ENCODE measurements at places on chromosomes 4 and X.

DNA sequence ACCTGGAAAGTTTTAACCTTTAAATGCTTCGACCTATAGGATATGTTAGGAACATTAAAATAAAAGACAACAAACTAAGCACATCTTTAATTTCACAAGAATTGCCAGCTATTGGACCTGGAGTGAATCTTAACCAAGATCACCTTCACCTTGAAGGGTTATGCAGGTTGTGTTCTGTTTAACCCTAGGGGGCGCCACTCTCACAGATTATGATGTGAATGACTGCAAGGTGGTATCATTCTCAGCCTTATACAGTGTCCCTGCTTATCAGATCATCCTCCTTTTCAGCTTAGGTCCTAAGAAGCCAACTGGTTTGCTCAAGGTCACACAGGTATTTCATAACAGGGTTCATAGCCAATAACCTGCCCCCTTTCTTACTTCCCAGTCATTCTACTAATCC, 23.5 kb downstream of the INTS6L start:
- DNase-seq = no peak

- DNase-seq = no peak
These were observed 127.9 kb downstream of the SHROOM3 start for GRCh38 chr4:76562836-76563453.

DNA sequence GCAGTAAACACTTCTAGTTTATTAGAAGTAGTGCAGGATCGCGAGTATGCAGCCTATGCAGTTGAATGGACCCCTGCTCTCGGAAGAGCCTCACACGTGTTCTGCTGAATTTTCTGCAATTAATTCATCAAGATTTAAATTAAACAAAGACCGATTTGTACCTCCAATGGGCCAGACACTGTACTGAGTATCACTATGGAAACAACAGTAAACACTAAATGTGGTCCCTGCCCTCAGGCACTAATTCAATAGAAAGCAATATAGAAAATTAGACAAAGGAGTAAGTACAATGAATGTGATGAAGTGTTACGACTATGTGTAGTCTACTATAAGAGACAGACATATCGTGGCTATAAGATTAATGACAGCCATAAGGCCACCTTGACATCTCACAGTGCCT, 740.3 kb upstream of the FRG1 start:
- no peak for DNase-seq

GRCh38 chr4:76830964-76831703, 66.8 kb downstream of the SOWAHB start:
- DNase-seq = no peak

DNA sequence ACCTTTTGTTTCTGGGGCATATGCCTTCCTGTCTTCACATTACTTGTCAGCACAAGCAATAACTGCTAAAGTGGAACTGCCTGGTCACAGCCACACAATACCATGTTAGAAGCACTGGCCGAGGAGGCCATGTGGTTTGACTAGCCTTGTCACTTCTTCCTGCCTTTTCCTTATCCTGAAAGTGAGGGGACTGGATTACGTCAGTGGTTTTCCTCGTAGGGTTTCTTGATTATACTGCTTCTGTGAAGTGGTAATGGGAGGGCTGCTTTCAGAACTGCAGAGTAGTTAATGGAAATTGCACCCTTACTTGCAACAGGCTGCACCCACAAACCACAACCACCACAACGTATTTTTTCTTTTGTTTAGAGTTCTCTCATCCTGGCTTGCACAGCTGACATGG, 26.6 kb downstream of the ZRSR2 start:
- DNase-seq = peak; percentile 19

DNA sequence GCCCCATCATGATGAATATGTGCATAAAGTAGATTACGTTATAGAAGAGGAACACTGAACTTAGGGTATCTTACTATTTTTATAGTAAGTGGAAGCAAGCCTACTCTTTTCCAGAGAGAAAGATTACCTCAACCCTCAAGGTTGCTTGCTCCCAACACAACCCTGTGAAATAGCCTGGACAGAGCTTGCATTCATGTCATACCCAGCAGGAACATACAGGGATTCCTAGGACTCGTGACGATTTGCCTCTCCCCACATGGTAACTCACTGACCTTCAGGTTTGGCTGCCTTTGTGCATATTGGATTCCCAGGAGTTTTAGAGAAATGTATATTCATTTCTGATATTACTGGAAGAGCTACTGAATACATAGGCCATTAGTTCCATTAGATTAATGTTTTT, 80.5 kb downstream of the BLTP1 start:
- no peak for DNase-seq

GRCh38 chrX:151505796-151506195, 57.7 kb upstream of the PASD1 start:
- DNase-seq = no peak

- no peak for DNase-seq
These were observed 1.2 kb downstream of the ABCD1 start for GRCh38 chrX:153725832-153726285.

GRCh38 chr4:27149541-27150212, 289.0 kb downstream of the STIM2 start:
- DNase-seq = no peak

DNA sequence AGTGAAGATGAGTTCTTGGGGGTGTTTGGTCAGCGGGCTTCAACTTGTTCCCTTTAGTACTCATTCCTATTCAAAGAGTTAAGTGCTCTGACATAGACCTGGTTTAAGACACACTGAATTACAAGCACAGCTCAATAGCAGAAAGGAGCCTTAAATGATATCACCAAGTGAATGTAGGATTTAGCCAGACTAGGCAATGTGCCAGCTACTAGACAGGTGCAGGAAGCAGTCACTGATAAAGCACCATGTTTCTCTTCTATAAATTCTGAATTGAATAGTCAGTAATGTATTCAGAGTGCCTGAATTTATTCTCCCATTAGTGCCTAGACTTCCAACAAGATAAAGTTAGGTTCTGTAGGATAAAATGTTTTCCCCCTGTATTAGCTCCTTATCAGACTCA, 63.6 kb downstream of the ASB9 start:
- DNase-seq = no peak

- no peak for DNase-seq
These were observed 11.5 kb upstream of the GABRE start for GRCh38 chrX:151985955-151986354.

DNA sequence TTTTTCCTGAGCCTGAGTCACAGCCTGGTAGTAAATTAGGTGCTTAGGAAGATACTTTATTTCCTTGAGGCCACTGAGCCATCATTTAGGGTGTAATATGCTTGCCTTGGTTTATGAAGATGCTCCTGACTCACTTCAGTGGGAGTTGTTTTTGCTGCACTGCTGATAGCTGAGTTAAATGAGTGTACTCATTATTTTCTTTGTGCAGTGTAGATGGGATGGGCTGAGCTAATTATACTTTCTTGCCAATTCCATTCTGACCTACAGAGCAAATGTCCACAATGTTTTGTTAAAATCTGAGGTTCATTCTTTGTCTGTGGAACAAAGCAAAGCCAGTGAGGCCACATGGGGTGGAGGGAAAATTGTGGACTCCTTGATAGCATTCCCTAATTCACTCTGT, 60.0 kb downstream of the FGF13 start:
- DNase-seq = no peak

GRCh38 chrX:45006002-45006800, 133.2 kb downstream of the KDM6A start:
- DNase-seq = no peak

GRCh38 chr4:169668069-169668721, 47.8 kb downstream of the CLCN3 start:
- no peak for DNase-seq

DNA sequence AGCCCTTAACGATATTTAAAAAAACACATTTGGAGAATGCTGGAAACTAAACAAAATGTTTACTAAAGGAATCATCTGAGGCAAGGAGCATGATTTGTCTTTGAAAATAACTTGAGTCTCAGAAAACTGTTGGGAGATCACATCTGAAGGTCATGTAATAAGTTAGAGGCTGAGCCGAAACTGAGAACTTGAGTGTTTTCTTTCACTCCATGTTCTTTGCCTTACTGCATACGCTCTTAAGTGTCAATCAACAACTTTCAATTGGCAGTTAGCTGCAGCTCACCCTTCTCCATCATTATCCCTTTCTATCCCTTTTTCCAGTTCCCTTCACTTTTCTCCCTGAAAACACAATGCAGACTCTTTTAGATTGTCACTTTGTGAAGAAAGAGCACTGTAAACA, 216.2 kb downstream of the ADGRA3 start:
- DNase-seq = no peak

DNA sequence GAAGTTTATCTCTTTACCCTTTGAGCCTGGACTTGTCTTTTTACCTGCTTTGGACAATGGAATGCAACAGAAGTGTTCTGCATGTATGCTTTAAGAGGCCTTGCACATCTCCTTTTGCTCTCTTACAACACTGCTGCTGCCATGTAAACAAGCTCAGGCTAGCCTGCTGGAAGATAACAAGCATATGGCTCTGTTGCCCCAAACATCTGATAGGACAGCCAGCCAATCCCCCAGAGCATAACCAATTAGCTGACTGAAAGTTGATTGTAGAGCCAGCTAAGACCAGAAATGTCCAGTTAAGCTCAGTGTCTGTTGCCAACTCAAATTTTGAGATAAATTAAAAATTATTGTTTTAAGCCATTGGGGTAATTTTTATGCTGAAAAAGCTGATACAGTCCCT, 510.6 kb upstream of the CNKSR2 start:
- DNase-seq = no peak

Data from inflammatory macrophage treated with lipopolysaccharide for 1 hour (primary cell).